ENCODE measurements at places on chromosomes 2 and 18.
A peak's percentile ranks its signal among the peaks of the same experiment; 100 is the strongest.

DNA sequence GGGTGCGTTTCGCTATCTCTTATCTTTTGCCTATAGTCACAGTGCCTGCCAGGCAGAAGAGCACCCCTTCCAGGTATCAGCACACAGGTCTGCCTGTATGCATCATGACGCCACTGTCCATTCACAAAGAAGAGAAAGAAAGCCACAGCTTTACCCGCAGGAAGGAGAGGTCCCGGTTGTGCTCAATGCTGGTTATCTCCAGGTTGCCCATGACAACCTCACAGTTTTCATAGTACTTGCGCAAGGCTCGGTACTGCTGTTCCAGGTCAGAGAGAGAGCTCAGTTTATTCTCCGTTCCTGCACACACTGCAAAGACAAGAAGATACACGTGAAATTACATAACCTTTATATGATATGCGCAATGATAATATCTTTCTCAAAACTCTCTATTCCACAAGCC lies 414.0 kb downstream of the ERBB4 start:
- no peak for DNase-seq

- no peak for DNase-seq
Observed at GRCh38 chr18:38368886-38369285, 803.3 kb upstream of the CELF4 start.

DNA sequence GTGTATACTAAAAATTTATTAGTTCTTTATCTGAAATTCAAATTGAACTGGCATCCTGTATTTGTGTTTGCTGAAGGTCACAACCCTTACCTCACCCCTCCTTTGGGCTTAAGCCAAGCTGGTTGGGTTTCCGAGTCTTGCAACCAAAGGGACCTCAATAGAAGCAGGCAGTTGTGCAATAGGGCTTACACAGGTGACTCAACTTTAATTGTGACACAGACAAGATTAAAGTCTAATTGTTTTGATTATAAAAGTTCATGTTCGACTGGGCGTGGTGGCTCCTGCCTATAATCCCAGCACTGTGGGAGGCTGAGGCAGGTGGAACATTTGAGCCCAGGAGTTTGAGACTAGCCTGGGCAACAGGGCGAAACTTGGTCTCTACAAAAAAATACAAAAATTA lies 71.5 kb downstream of the RAB31 start:
- no peak for DNase-seq

GRCh38 chr2:175233135-175233719 lies 51.7 kb upstream of the ATP5MC3 start:
- peak; percentile 29 for DNase-seq

DNA sequence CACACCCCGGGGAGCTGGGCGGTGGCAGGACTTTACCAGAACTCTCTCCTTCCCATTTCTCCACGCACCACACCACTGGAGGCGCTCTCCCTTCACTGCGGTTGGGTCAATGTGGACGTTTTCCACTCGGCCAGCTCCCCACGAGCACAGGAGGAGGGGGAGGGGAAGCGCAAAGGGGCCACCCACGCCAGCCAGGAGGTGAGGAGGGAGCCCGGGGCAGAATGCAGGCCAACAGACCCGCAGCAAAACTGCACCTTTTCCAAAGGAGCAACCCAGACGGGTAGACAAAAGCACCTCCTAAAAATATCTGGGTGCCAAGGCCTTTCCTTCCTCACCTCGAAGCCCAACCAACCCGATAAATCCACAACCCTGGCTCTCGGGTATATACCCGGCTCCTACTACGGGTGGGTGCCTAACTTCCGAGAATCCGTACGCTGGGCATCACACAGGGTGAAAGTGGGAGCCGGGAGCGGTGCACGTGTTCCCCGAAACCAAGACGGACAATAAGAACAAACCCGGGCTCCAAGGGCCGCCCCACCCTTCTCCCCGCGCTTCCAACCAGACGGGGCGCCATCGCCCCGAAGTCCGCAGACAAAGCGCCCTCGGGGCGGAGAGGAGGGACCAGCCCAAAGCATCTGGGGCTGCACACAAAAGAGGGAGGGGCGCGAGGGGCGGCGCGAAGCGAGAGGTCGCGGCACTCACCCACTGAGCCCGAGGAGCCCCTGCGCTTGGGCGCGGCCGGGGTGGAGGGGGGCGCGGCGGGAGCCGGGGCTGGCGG lies 1.0 kb downstream of the RTN4 start:
- DNase-seq, result peak; percentile 57

GRCh38 chr2:241479026-241479898 lies 29.1 kb downstream of the STK25 start:
- no peak for DNase-seq

DNA sequence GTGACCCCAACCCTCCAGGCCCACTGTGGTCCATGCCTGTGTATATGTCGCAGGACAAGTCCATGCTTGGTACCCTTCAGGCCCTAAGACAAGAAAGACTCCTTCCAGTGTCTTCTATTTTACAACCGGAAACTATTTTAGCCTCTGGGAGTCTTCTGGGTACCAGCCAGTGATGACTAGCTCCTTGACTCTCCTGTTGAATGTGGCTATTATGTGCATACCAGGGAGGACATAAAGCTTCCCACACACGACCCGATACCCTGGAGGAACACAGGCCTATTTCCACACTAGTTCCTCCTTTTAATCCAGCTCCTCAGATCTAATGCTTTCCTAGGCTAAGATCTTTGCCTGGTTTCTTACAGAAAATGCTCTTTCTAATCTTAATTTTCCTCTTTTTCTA lies 178.1 kb downstream of the NCKAP5 start:
- no peak for DNase-seq

- no peak for DNase-seq
Observed at GRCh38 chr2:216392018-216392562, 19.8 kb upstream of the MARCHF4 start.

Measured in AG09319 (cell line).